ENCODE measurements at places on chromosomes 6 and 20. TPM values are rescaled to one million over a fixed set of nuclear protein-coding genes. Genes with fewer than 3 reads are reported as not detected.

Gene VGLL2
- total RNA-seq = not detected

Gene NRSN1
- total RNA-seq = not detected

DNA sequence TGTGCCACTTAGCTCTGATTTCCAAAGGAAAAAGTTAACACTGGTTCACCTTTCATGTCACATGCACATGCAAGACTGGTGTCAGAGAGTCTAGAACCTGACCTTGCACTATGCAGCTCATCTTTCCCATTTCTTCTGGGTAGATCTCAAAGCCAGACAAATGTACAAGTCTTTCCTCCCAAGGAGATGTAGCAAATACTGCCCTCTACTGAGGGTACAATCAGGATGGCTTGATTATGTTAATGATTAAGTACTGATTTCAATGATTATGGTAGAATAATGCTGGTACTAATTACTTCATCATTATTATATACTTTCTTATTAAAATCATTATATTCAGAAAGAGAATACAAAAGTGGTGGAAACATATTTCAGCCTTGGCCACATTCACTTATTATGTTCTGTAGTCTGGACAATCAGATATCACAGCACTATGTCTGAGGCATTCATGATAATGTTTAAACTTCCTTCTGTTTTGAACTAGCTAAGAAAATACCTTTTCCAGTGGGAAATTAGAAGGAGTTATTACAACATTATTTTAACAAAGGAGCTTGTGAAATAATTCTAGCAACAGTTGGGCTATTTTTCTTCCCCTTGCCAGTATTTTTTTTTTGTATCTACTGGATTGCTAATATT, 68.5 kb upstream of the FOXO3 start:
- H3K36me3 ChIP-seq = no peaks in the 10 kb centered on the region
- peak; percentile 15 for DNase-seq
- H3K4me1 ChIP-seq = no peaks in the 10 kb centered on the region

- no peak overlapping the region for H3K4me3 ChIP-seq
- peaks cover 20% of the 10 kb centered on the region for H3K4me1 ChIP-seq
- H3K36me3 ChIP-seq = no peaks in the 10 kb centered on the region
- peaks cover 11% of the 10 kb centered on the region for H3K27me3 ChIP-seq
- no peak overlapping the region for H3K27ac ChIP-seq
These were observed 5.3 kb upstream of the CPNE5 start for GRCh38 chr6:36844232-36845170.

GRCh38 chr20:42961771-42962170, 227.9 kb downstream of the PTPRT start:
- no peaks in the 10 kb centered on the region for H3K27me3 ChIP-seq
- no peak overlapping the region for H3K4me3 ChIP-seq
- no peak for DNase-seq
- no peaks in the 10 kb centered on the region for H3K36me3 ChIP-seq
- H3K27ac ChIP-seq = no peak overlapping the region
- no peaks in the 10 kb centered on the region for H3K4me1 ChIP-seq

- peaks cover 50% of the 10 kb centered on the region for H3K27me3 ChIP-seq
- H3K27ac ChIP-seq = no peak overlapping the region
- H3K36me3 ChIP-seq = peaks cover 10% of the 10 kb centered on the region
- DNase-seq = peak; percentile 41
These were observed 66.7 kb downstream of the RPP21 start for GRCh38 chr6:30411515-30412207.

DNA sequence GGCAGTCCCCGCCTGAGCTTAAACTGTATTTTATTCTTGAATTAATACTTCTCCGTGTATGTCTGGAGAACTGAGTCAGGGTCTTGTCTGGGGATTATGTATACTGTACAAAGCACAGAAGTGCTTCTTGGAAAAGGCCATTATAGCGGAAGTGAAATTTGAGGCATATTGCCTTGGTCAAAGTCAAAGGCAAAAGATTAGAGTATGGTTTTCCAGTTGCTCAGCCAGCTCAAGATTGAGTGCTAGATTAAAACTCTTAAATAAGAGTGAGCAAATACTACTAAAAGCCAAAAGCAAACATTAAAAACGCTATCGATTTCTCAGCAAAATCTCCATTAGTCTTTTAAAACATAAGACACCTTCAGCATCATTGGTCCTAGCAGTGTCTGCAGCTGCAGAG, 207.7 kb upstream of the MAN1A1 start:
- no peaks in the 10 kb centered on the region for H3K36me3 ChIP-seq
- H3K4me1 ChIP-seq = peaks cover 3% of the 10 kb centered on the region
- no peak for DNase-seq
- no peaks in the 10 kb centered on the region for H3K27me3 ChIP-seq

DNA sequence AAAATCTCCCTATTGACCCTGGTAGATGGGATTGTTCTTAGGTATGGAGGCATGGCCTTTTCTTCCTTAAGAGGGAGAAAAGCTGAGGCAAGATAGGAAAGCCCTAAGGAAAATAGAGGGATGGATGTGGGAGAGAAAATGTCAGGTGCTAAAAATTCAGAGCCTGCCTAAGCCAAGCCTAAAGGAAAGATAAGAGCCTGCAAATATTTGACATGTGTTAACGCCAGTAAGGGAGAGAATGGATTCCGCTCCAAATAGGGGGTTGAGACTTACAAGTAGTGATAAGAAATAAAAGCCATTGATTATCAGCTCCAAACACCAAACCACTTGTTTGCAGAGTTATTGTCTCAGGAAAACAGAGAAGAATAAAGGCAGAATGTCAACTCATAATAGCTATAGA, 533.6 kb downstream of the PTPRT start:
- no peaks in the 10 kb centered on the region for H3K4me1 ChIP-seq
- DNase-seq = no peak
- H3K27ac ChIP-seq = no peak overlapping the region
- H3K27me3 ChIP-seq = no peaks in the 10 kb centered on the region

DNA sequence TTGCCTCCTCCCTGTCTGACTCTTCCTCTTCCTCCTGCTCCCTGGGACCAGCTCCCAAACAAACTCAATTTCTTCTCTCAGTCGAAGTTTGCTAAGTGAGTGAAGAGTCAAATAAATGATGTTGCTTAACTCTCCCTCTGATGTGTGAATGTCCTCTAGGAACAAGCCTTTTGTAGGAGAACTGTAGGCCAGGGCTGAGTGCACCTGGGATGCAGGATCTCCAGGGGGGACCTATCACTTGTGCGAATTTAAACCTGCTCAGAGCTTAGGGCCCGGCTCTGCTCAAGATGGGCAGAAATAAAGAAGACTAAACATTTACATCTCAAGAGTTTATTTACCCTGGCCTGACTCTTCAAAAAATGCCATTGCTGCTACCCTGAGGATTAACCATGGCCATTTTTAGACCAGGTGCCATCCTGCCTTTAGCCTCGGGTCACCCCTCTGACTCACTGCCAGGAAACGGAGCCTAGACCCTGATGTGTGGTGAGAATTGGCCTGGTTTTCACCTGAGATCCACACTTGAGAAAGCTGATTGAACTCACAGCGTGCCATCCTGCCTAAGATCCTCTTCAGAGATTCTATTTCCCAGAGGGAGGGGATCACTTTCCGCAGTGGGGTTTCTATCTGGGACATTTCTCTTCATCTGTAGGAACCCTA, 63.6 kb upstream of the CD93 start:
- no peaks in the 10 kb centered on the region for H3K27me3 ChIP-seq
- peaks cover 95% of the 10 kb centered on the region for H3K4me1 ChIP-seq
- H3K27ac ChIP-seq = peak overlapping the region; percentile 98
- H3K36me3 ChIP-seq = no peaks in the 10 kb centered on the region
- DNase-seq = no peak

Data from HFFc6 (cell line).